ENCODE measurements at places on chromosomes 7 and 10.

GRCh38 chr10:76902949-76903348, 734.7 kb downstream of the KCNMA1 start:
- no peak for DNase-seq

DNA sequence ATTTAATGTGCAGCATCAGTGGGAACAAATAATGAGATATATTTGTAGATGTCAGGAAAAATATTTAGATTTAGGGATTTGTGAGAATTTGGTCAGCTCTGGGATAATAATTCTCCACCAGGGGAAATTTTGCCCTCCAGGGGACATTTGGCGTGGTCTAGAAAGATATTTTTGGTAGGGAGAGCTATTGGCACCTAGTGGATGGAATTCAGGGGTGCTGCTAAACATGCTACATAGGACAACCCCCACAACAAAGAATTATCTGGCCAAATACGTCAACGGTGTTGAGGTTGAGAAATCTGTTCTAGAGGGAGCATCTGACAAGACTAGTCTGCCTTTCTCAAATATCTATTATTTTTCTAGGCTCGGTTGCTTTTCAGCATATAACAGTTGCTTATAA, 2.1 kb downstream of the ADK start:
- DNase-seq = no peak

GRCh38 chr10:29895456-29895855, 163.9 kb downstream of the JCAD start:
- no peak for DNase-seq

DNA sequence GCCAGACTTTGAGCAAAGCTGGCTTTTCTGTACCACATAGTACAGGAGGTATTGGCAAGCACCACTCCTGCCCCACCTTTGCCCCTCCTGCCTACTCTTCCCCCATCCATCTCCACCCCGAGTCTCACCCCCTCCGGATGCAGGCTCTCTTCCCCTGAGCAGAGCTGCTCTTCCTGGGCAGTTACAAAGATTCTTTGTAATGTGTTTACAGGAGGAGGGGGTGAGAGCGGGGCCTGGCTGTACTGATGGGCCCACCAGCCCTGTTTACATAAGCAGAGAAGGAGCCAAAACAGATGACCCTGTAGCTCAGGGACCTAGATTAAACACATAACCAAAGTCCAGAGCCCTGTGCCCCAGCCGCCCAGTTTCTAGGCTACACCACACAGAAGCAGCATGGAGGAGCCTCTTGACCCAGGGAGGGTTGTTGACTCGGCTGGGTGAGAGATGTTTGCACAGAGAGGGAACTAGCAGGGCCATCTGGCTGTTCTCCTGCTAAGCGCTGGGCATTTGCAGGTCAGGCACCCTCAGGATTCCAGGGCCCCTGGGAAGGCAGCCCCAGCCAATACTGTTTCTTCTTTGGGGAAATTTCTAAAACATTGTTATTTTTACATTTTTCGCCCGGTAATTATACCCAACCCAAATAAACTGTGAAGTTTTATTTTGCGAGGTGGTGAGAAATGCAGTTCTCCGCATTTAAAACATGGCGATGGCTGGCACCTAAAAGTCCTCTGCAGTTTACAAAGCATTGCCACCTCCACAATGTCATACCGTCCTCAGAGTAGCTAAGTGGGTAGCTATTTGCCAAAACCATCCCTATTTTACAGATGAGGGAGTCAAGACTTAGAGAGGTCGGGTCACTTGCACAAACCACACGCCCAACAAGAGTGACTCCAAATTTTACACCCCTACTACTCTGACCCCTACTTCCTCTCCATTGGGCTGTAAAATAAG, 11.4 kb upstream of the ZKSCAN1 start:
- DNase-seq = no peak

- no peak for DNase-seq
Observed at GRCh38 chr10:88416801-88417200, 166.3 kb downstream of the RNLS start.

DNA sequence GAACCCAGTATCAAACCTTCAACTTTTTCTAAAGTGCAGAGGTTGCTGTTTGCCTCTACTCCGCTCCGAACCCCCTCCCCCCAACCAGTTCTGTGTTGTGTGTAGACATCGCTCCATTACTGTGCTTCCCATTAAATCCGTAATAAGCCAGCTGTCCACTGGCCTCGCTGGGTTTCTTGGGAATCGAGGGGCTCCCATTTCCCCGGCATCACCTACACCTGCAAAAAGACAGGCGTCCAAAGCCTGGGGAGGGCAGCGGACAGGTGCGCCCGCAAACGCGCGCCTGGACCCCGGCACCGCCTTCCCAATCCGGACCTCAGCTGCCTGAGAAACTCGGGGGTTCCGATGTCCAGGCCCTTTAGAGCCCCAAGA, 631 bp downstream of the RTKN2 start:
- DNase-seq = no peak

- DNase-seq = no peak
Observed at GRCh38 chr7:34158368-34159153, 253.2 kb downstream of the BMPER start.

DNA sequence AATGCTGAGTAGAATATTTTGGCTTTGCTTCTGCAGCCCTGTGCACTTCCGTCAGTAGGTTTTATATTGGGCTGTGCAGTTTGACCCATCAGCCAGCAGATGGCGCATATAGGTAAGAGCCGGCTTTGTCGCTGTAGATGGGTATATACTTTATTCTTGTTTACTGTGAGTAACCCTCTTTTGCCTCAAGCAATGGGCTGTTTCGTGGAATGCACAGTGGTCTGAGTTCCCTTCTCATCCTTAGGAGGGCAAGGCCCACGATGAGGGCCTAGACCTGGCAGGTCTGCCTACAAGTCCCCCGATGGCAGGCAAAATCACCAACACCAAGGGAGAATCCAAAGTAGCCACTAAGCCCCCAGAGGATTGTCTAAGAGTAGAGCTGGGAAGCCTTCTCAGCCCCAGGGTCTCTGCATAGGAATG, 1002.9 kb upstream of the KCND2 start:
- DNase-seq = peak; percentile 43

DNA sequence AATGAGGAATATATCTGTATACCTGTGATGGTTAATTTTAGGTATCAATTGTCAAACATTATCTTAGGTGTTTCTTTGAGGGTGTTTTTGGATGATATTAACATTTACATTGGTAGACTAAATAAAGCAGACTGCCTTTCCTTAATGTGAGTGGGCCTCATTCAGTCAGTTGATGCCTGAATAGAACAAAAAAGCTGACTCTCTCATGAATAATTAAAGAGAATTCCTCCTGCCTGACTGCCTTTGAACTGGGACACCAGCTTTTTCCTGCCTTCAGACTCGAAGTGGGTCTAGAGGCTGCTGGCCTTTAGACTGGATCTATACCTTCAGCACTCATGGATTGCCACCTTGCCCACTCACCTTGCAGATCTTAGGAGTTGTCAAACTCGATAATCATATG, 117.9 kb upstream of the TMEM168 start:
- no peak for DNase-seq

DNA sequence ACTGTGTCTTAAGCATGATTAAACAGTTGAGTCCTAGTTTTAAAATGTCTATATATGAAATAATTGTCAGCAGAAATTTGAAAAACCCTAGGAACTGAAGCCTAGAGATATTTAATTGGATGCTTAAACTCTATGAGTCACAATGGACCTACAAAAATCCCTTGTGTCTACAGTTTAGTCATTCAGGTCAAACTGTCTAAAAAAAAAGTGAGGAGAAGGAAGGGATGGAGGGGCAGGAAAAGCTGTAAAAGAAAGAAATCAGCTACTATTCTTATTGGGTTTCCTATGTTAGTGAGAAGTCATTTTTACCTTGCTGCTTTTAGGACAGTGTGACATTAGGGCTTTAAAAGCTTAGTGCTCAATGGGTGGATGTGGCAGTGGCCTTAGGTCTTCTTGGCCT, 406.1 kb upstream of the FZD8 start:
- no peak for DNase-seq

DNA sequence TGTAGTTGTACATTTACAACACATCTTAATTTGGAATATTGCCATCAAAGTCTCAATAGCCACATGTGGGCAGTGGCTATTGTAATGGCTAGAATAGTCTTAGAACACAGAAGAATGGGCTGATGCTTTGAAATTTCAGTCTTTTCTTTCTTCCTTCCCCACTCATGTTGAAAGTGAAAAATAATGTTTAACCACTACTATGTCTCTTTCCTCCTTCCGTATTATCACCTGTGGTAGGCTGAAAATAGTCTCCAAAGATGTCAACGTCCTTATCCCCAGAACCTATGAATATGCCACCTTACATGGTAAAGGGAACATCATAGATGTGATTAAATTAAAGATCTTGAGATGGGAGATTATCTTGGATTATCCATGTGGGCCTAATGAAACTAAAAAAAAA, 154.0 kb downstream of the SUGCT start:
- DNase-seq = no peak

DNA sequence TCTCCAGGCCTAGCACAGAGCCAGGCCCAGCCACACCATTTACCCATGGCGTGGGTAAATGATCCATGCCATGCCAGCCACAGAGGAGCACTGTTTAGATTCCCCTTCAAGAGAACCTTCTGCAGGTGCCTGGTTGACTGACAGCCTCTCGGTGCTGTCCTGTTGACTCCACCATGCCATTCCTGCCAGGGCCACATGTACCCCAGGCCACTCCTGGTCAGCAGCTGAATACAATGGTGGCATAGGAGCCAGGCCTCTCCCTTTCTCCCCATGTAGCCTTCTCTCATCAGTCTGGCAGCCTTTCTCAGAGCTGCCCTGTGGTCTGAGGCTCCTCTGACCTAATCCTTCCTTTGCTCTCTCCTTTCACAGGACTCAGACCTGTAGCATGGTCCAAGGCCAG, 39.2 kb upstream of the GPAM start:
- DNase-seq = no peak

GRCh38 chr7:21355406-21355874, 72.4 kb upstream of the SP4 start:
- peak; percentile 43 for DNase-seq
